ENCODE measurements at places on chromosomes 4 and X. TPM values are rescaled to one million over a fixed set of nuclear protein-coding genes. Genes with fewer than 3 reads are reported as not detected.

Gene CASP3
- total RNA-seq: 20.9 TPM

Gene KIAA1210
- not detected for total RNA-seq

Gene ZBTB33
- 11.2 TPM for total RNA-seq

Gene GABRE
- total RNA-seq: 27.3 TPM

Gene RPL10
- total RNA-seq: 5,424 TPM

Gene SPACA5
- total RNA-seq: not detected

Gene ART3
- not detected for total RNA-seq

Gene FAM241A
- total RNA-seq: 0.90 TPM
